ENCODE measurements at places on chromosomes 4 and X.
A peak's percentile ranks its signal among the peaks of the same experiment; 100 is the strongest.

DNA sequence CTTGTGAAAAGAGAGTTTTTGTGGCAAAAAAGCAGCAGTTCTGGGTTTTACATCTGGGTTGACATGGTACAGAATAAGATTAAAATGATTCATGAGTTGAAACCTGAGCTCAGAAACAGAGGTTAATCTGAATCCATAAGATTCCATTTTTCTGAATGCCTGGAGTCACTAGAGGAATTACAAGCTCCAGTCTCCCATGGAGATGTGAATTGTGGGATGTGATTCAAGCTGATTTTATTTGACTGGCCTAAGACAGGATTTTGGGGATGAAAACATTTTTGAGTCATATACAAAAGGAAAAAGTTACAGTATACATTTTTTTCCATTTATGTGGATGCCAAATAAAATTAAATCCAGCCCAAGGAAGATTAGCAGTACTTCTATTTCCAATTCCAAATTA lies 161.1 kb downstream of the RBM46 start:
- DNase-seq = no peak

DNA sequence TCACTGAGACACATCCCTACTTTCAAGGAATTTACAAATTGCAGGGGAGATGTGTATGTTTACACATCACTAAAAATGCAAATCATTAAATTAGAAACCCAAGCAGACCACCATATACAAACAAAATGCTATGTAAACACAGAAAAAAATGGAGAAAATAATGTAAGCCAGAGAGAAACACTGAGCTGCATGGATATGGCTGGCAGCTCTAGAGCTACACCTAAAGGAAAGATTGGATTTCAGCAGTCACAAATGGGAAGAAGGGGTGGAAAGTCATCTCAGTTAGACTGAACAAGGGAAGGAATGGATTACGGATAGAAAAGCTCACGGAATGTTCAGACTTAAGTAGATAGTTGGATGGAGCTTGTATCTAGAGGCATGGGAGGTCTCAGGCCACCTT lies 186.3 kb downstream of the MOSPD2 start:
- DNase-seq = no peak

- DNase-seq = no peak
These were observed 1351.2 kb downstream of the STIM2 start for GRCh38 chr4:28211676-28212470.

- DNase-seq = no peak
These were observed 117.0 kb upstream of the LSM6 start for GRCh38 chr4:146058531-146058930.

DNA sequence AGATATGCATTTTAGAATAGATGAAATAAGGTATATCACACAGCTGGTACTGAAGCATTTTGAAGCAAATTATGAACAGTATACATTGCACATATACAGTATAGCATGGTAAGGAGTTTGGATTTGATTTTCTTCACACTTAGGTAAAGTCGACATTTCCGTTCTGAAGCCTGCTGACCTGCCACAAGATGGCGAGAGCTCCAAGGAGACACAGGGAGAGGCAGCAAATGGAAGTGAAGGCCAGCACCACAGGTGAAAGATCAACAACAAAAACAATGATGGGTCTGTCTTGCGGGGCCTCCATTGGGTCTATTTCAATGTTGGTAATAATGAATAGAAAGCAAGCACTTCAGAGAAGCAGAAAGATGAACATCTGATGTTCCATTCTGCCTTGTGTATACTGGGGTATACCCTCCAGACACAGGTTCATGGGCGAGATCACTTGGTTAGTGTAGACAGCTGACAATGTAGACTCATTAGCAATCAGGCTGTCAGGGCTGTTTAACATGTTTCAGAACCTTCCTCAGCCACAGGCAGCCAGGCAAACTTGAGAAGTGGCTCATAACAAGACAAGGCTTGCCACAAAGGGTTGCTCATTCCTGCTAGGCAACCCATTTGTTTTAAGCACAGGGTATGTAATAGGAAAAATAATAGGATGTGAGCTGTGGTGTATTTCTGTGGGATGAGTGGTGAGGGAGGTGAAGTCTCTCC lies 21.4 kb upstream of the NOX1 start:
- no peak for DNase-seq

- no peak for DNase-seq
These were observed 154.5 kb downstream of the MSN start for GRCh38 chrX:65821721-65822496.

DNA sequence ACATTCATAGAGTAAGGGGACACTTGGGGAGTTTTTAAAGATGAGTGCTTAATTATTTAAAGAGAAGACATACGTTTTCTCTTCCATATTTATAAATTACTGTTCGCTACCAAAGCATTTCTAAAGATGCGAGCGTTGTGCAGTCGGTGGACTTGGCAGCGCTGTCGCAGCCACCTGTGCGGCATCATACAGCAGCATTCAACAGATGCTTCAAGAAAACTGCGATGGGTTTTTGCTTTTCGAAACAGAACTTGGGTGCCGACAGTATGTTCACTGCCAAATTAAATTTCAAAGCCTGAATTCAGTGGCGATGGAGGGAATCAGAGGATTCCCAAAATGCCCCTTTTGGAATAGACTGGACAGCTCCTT lies 1.6 kb upstream of the HTR2C start:
- no peak for DNase-seq

- no peak for DNase-seq
These were observed 178.1 kb upstream of the LEF1 start for GRCh38 chr4:108346818-108347210.

DNA sequence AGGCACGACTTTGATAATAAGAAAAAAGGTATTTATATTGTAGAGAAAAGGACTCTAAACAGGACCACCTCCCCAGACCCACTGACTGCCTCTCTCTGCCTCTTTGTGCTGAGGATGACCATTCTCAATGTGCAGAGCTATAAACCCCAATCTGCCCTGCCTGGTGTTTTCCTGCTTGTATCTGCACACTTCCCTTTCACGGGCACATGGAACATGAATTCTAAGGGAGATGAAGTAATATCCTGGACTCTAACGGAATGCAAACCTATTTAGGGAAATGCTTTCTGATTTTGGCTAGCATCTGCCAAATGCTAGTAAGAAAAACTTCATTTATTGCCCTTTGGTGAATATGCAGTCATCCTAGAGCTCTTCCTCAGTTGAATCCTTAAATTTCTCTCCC lies 2.4 kb downstream of the DIPK2B start:
- DNase-seq = no peak

GRCh38 chr4:109701566-109702410 lies 1.5 kb downstream of the CASP6 start:
- DNase-seq = no peak

DNA sequence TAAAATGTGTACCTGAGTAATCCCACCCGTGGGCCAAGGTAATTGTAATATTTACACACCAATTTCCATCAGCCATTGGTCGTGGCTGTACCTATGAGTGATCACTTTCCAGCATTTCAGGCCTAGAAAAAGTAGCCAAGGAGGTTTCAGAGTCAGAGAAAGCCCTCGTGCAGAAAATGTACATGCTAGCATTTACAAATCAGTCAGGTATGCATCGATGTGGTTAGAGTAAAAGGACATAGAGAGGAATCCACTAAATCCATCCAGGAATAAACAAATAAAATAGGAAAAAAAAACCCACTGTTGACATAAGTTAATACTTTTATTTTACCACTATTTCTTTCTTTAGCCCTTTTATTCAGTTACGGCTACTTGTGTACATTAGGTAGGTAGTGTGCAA lies 256.8 kb downstream of the TRIML1 start:
- no peak for DNase-seq

DNA sequence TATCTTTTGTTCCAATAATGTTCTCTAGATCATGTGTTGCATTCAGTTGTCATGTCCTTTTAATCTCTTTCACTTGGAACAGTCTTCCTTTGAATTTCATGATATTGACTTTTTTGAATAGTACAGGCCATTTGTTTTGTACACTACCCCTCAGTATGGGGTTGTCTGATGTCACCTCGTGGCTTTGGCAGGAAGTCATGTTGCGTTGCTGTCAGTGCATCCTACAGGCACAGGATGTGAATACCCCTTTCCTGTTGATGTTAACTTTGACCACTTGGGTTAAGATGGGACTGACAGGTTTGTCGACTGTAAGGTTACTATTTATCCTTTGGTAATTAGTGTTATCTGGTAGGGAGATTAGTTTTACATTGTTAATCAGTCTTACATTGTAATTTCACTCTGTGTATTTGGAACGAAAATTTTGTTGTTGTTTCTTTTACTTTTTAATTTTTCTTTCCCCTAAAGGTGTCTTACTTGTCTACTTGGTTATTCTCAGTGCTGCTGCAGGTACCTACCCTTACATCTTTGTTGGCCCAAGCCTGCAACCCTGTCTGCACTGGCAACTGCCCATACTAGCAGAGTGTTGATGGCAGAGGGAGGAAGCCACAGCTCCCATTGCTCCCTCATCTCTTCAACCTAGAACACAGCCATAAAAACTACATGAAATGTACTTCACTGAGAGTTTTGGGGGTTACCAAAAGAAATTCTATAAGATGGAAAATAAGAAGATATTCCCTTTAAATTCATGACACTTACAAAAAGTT lies 14.7 kb upstream of the ATP8A1 start:
- peak; percentile 60 for DNase-seq

DNA sequence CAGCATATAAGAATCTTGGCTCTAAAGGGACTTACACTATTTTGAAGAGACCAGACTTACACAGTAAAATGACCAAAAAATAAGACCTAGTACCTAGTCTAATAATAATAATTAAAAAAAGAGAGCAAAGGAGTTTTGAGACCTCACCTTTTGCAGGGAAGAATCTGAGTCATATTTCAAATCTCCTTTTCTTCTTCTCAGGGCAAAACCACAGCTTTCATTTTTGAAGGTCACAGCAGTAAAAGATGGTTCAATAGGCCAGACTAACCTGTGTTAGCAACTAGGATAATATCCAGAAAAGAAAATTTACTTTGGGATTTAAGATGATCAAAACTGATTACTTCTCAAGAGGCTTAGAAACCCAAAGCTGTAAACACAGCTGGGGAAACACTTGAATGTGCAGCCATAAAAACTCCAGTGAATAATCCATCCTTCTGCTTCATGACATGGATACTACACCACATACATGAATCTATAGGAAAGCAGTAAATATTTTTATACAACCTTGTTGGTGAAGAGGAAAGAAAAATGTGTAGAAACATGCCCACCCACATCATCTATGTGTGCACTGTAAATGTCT lies 25.9 kb upstream of the LNX1 start:
- DNase-seq = no peak

GRCh38 chrX:47245156-47245555 lies 12.3 kb downstream of the USP11 start:
- DNase-seq = no peak

- no peak for DNase-seq
These were observed 30.6 kb upstream of the ANTXR2 start for GRCh38 chr4:80103629-80104028.

DNA sequence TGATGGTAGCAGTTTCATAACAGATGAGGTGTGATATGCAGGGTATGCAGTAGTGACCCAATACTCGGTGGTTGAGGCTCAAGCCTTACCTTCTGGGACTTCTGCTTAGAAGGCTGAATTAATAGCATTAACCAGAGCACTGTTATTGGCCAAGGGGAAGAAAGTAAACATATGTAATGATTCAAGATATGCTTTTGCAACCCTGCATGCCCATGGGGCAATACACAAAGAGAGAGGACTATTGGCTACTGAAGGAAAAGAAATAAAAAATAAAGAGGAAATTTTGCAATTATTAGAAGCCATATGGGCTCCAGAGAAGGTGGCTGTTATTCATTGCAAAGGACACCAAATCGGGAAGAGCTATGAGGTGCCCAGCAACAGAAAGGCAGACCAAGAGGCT lies 8.7 kb downstream of the GAGE10 start:
- no peak for DNase-seq

DNA sequence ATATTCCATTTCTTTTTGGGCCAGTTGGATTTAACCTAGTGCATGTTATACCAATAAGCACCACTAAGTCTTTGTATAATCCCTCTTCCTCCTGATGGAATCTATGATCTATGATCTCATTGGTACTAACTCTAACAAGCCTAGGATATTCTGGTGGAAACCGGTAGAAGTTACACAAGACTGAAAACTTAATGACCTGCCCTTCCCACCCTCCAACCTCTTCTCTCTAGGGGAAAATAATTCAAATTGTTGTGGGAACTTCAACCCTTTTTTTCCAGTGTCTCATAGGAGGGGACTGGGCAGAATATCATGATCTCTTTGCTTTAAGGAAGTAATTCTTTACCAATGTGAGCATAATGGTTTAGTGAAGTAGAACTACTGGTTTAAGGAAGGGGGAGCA lies 289.5 kb upstream of the BOD1L1 start:
- DNase-seq = no peak

DNA sequence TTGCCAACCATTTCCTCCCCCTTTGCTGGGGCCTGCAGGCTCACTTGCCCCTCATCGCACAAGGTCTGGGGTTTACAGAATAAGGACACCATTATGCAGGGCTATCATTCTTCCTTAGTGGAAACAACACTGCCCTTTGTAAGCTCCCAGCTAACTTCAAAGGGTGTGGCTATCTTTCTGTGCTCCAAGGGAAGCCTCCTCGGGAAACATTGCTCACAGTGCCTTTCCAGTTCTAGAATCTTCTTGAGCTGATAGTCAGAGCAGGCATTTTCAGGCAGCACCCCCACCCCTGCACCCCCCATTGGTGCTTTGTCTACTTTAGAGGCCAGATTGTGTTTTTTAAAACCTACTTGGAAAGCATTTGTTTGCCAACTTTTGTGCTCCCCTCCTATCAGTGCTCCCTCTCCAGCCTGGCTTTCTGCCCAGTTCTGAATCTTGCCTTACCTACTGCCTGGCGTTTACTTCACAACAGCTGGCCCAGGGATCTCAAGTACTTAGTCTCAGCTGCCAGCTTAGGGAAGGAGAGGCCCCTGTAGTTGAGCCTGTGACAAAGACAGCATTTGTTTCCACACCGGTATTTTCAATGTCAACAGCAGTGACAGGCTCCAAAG lies 53.5 kb downstream of the PLAC1 start:
- no peak for DNase-seq

DNA sequence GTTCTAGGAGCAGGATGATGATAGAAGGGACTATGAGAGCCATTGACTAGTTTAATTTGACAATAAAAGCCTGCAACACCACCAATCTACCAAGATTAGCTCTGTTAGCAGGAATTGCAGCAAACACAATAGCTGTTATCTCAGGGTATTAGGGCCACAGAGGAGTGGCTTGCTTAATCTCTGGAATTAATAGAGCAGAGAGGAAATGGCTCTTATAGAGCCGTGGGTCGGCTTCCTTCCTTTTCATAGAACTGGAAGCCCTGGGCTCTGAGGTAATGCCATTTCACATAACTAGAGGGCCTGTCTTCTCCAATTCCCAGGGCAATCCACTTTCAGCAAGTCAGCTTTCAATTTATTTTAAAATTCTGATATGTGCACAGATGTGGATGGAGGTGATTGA lies 83.0 kb downstream of the MAMLD1 start:
- no peak for DNase-seq

DNA sequence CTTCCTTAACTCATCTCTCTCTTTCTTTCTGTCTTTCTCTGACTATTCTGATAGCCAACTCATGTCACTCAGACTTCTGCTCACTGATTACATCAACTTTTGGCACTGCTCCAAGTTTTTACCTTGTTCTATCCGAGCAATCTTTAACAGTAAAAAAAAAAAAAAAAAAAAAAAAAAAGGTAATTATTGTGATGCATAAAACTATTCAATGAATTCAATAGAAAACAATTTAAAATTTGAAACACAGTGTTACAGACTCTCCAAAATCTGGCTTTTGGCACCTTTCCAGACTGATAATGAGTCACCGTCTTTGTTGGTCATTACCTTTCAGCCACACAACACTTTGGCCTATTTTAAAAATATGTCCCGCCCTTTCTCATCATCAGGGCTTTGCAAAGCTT lies 229.5 kb downstream of the GALNTL6 start:
- DNase-seq = no peak
